ENCODE measurements at places on chromosomes 16 and 17.

- no peak for DNase-seq
These were observed 20.6 kb downstream of the MYH10 start for GRCh38 chr17:8609910-8610309.

DNA sequence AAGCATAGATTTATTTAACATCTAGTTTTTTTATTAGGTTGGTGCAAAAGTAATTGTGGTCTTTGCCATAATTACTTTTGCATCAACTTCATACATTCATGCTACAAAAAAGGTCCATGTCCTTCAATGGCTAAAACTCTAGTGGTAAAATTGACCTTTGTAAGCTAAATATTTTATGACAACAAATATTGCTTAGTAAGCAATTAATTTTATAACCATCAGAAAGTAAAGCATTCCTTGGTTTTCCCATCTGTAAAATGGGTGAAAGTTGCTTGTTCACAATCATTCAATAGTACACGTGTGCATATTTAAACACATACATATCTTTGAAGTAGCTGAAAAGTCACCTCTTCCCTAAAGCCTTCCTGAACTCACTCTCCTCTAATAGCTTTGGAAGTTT, 789.6 kb downstream of the CDH8 start:
- no peak for DNase-seq

DNA sequence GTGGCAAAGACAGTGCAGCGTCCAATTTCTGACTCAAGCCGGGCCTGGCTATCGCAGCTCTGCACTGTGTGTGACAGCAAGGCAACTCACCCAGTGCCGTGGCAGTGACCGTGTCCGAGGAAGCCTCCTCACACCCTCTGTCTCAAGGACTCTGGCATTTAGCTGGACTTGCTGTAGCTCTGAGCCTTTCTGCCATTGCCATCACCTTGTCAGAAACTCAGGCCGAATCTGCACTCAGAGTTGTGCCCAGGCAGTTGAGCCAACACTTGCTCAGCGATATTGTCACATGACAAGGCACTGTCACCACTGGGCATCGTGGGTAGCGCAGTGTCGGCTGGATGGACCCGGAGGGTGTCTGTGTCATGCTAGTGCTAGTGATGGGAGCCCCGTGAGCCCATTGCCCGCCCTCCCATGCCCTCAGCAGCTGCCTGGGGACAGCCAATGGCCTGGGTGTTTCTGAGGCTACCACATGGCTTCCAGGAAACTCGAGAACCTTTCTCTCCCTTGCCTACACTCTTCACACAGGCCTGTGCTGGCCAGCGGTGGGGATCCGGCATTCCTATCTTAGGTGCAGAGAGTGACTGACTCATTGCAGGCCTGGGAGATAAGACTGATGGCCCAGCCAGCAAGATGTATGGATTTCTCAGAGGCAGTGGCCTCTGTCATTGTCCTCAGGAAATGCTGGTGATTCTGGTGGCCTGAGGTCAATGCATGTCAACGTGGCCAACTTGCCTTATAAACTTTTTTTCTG, 22.1 kb upstream of the STH start:
- no peak for DNase-seq

GRCh38 chr16:83110269-83110668, 483.5 kb downstream of the CDH13 start:
- no peak for DNase-seq

- DNase-seq: no peak
These were observed 9.5 kb downstream of the STX4 start for GRCh38 chr16:31042866-31043265.

- peak; percentile 76 for DNase-seq
These were observed 13.9 kb upstream of the KIFC3 start for GRCh38 chr16:57815987-57816745.

DNA sequence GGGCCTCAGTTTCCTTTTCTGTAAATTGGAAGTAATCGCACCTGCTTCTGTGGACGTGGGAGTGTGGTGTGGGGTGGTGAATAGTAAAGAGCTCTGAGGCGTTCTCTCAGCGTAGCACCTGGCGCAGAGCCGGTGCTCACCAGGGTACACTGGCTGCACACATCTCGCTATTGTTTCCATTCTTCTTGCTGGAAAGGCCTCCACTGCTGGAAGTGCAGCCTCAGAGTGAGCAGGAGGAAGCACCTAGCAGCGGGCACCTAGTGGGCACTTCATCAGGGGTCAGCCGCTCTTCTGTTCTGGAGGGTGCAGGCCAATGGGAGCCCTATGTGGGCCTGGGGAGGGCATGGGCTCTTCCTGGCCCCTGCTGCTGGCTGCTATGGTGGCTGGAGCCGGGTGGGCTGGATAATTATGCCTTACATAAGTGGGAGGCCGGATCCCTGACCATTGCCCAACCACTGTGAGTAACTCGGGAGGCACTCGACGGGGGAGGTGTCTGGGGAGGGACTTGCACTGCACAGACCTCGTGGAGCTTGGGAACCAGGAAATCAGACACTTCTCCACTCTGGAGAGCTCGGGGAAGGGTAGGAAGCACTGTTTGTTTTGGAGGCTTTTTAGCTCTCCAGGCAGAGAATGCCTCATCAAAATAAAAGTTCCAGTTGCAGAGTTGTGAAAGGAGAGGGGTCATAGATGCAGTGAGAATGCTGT, 1.7 kb downstream of the MAP2K3 start:
- peak; percentile 43 for DNase-seq

- DNase-seq: peak; percentile 78
These were observed 9.8 kb downstream of the SLC38A10 start for GRCh38 chr17:81285179-81285878.

GRCh38 chr17:76271669-76272540, 6.8 kb downstream of the UBALD2 start:
- peak; percentile 95 for DNase-seq

GRCh38 chr17:40451420-40451819, 8.2 kb downstream of the IGFBP4 start:
- DNase-seq: no peak

DNA sequence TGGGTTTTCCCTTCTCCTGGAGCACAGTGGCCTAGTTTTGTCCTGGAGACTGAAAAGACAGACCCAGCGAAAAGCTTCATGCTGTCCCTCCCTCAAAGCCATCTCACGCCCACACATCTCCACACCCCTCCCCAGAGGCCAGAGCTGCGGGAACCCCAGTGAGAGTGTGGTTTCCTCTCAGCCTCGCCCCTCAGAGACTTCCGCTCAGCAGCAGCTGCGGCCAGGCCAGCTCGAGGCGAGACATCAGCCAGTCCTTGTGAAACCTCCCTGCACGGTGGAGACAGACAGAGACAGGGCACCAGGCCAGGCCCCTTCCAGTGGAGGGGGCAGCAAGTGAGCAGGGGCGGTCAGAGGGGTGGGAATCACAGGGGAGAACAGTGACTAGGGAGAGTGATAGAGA, 77.0 kb upstream of the TNRC6C start:
- DNase-seq: peak; percentile 78

DNA sequence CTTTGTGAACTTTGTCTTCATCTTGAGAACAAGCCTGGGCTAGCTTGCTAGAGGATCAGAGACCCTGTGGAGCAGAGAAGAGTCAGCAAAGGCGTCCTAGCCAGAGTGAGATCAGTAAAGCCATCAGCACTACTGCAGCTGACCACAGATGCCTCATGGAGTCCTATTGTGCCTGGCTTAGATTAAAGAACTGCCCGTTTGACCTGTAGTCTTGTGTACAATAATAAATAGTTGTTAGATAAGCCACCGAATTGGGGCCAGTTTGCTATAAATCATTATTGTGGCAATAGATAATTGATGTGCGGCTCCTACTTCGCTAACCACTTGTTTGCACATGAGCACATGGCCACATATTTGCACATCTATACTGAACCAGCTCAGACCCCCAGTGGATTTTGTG, 103.0 kb downstream of the CYLD start:
- DNase-seq: no peak

DNA sequence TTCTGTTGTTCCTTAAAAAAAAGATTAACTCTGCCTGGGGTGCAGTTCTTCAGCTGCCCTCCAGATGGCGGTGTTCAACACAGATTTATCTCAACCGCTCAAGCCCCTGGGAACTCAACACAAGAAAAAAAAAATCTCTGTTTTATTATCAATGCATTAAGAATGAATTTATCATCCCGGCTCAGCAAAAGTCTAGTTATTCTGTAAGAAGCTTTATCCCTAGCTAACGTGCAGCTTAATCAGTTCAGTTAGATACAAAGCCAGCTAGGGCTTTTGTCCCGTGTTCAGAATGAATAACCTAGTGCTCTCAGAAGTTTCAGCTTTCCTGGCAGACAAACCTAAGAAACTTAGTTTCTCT, 475.9 kb upstream of the CCL2 start:
- DNase-seq: peak; percentile 59

GRCh38 chr17:18182110-18182977, 1.3 kb upstream of the ALKBH5 start:
- DNase-seq: peak; percentile 34

GRCh38 chr17:72472106-72472505, 351.3 kb downstream of the SOX9 start:
- DNase-seq: no peak

- DNase-seq: no peak
These were observed 76.9 kb upstream of the CREBBP start for GRCh38 chr16:3957344-3957980.

DNA sequence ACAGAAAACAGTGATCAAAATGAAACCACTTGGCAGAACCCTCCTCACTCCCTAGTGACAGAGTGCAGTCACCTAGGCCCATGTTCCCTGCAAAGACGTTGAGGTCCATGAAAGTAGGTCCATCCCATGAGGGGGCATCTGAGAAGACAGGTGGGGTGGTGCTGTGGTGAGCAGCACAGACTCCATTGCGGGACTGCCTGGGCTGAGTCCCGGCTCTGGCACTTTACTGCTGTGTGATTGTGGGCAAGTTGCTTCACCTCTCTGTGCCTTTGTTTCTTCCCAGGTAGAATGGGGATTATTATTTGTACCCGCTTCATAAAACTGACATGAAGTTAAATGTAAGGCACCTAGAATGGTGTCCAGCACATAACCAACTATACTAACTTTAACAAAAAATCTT, 23.5 kb upstream of the RHOT1 start:
- no peak for DNase-seq

DNA sequence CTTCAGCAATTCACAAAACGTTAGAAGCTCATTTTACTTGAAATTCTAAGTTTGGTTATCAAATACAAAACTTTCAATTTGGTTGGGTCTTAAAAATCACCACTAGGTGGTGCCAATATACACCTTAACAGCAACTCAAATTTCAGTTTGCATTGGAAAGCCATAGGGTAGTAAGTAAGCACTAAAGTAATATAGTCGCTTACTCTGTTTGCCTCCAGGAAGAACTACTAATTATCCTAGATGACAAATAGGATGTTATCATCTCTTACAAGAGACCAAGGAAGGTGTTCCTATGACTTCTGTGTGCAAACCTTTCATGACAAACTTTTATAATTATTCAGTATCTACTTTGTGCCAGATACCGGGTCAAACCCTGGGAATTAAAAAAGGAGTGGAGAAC, 93.3 kb downstream of the MYO1D start:
- no peak for DNase-seq

DNA sequence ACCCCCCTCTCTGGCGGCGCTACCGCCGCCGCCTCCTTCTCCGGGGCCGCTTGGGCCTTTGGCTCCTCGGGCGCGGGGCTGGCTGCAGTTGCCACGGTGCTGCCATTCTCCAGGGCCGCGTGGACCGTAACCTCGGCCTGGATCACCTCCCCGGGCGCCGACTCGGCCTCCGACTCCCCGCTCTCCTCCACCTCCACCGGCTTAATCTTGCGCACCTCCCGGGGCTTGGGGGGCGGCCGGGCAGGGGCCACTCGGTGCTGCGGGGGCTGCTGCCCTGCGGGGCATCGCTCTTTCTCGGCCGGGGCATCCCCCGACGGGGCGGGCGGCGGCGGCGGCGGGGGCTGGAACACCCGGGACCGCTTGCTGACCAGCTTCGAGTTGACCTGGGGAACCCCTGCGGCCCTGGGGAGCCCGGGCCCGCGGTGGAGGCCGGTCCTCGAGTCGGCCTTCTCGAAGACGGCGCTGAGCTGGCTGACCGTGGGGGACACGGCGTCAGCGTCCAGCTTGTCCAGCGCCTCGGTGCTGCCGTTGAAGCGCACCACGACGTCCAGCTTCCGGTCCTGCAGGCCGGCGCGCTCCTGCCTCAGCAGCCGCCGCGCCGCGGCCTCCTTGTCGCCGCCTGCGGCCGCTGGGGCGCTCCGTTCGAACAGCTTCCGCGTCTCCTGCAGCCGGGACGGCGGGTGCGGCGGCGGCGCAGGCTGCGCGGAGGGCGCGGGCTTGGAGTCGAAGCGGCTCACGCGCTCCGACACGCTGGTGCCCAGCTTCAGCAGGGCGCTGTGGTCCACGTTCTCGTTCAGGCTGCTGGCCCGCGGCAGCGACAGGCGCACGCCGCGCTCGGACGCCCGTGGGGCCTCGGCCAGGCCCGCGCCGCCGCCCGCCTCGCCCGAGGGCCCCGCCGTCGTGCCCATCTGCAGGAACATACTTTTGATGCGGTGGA, 792 bp downstream of the PPP1R9B start:
- DNase-seq: peak; percentile 75

GRCh38 chr17:73028299-73028755, 64.2 kb downstream of the SLC39A11 start:
- DNase-seq: no peak

GRCh38 chr16:86120201-86121192, 221.5 kb downstream of the IRF8 start:
- no peak for DNase-seq

GRCh38 chr16:19219836-19220235, 51.8 kb downstream of the SYT17 start:
- no peak for DNase-seq

DNA sequence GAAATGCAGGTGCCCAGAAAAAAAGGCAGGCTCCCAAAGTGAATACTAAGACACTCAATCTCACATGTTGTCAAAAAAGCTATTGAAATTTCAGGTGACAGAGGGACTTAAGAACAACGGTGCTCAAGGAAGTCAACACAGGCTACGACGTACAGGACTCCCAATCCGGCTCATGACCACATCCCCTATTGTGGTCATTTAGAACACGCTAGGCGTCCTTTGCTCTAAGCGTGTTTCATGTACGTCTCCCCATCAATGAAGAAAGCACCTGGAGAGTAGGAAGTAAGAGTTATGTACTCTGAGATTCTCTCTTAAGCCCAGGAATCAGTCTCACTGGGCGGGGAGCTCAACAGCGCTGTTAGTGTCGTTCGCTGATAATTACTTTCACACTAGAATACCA, 94.1 kb downstream of the MRM3 start:
- DNase-seq: peak; percentile 13

Data from activated CD4-positive, alpha-beta T cell treated with anti-CD3 and anti-CD28 coated beads for 36 hours (primary cell).